ENCODE measurements at places on chromosomes 12 and 14. TPM values are rescaled to one million over a fixed set of nuclear protein-coding genes. Genes with fewer than 3 reads are reported as not detected.

GRCh38 chr14:52846591-52846990, 55.2 kb upstream of the GNPNAT1 start:
- no peaks in the 10 kb centered on the region for H3K27me3 ChIP-seq
- H3K4me3 ChIP-seq = no peak overlapping the region
- peaks cover 14% of the 10 kb centered on the region for H3K4me1 ChIP-seq
- no peak for DNase-seq
- H3K36me3 ChIP-seq = no peaks in the 10 kb centered on the region
- no peak overlapping the region for H3K27ac ChIP-seq

DNA sequence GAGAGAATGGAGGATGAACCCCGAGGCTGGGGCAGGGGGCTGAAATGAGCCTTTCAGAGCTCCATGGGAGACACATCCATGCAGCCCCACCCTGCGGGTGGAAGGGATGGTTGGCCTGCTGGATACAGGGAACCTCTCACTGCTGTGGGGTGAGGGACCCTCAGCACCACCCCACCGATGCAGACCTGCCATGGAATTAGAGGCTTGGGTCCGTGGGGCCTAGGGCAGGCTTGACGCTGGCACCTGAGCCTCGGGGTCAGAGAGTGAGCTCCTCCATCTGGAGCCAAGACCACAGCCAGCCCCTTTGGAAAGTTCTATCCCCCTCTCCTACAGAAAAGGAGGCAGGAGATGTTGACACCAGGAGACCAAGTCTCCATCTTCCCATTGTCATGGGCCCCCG, 7.4 kb upstream of the KRT74 start:
- H3K4me1 ChIP-seq = no peaks in the 10 kb centered on the region
- H3K4me3 ChIP-seq = no peak overlapping the region
- H3K36me3 ChIP-seq = no peaks in the 10 kb centered on the region
- H3K27me3 ChIP-seq = no peaks in the 10 kb centered on the region
- H3K27ac ChIP-seq = no peak overlapping the region

The GSG1 gene
- not detected for total RNA-seq

GRCh38 chr14:29955087-29955486, 27.4 kb upstream of the PRKD1 start:
- no peak overlapping the region for H3K4me3 ChIP-seq
- no peaks in the 10 kb centered on the region for H3K36me3 ChIP-seq
- H3K27ac ChIP-seq = no peak overlapping the region
- no peaks in the 10 kb centered on the region for H3K27me3 ChIP-seq

- no peaks in the 10 kb centered on the region for H3K27me3 ChIP-seq
- H3K4me3 ChIP-seq = no peak overlapping the region
- no peaks in the 10 kb centered on the region for H3K36me3 ChIP-seq
- no peak for DNase-seq
- H3K4me1 ChIP-seq = no peaks in the 10 kb centered on the region
- H3K27ac ChIP-seq = no peak overlapping the region
Measured at GRCh38 chr12:2208837-2209635, 156.2 kb downstream of the CACNA1C start.

DNA sequence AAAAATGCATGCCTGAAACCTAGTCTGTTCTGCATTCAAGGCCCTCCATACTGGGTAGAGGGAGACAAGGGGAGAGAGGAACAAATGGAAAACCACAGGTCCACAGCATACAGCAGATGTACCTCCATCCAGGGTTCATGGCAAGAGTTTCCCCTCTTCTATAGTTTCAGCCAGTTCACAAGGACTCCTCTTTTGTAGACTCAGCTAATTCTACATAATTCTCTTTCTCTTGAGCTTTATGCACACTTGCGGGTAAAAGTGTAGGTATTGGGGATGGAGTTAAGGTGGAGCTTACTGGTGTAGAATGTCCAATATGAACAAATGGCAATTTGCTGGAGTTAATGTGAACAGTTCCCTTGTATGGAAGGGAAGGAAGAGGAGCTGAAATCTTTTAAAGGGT, 23.4 kb downstream of the G2E3 start:
- H3K36me3 ChIP-seq = peaks cover 13% of the 10 kb centered on the region
- no peak for DNase-seq
- H3K27me3 ChIP-seq = no peaks in the 10 kb centered on the region
- H3K4me1 ChIP-seq = no peaks in the 10 kb centered on the region

GRCh38 chr12:100508751-100509150, 35.1 kb downstream of the NR1H4 start:
- no peak overlapping the region for H3K4me3 ChIP-seq
- H3K4me1 ChIP-seq = no peaks in the 10 kb centered on the region
- H3K27ac ChIP-seq = no peak overlapping the region
- no peaks in the 10 kb centered on the region for H3K27me3 ChIP-seq
- H3K36me3 ChIP-seq = no peaks in the 10 kb centered on the region

GRCh38 chr14:91732439-91732838, 553 bp upstream of the CATSPERB start:
- H3K4me1 ChIP-seq = no peaks in the 10 kb centered on the region
- H3K36me3 ChIP-seq = no peaks in the 10 kb centered on the region
- H3K27ac ChIP-seq = no peak overlapping the region
- no peak overlapping the region for H3K4me3 ChIP-seq

DNA sequence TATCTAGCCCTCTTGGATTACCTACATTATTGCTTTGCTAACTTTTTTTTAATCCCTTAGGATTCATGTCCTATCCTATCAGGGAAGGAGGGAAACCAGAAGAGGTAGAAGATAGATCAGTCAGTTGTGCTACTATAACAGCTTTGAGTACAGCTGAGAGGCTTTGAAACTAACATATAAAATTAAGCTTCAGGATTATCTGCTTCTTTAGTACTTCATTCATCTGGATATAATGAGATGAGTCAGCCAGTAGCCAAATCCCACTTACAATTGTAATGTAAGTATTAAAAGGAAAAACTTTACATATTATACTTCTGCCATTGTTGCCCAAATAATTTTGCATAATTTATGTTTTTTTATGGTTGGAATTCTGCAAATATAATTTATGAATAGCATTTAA, 33.4 kb upstream of the ANO6 start:
- no peak for DNase-seq
- no peak overlapping the region for H3K4me3 ChIP-seq
- no peaks in the 10 kb centered on the region for H3K27me3 ChIP-seq

DNA sequence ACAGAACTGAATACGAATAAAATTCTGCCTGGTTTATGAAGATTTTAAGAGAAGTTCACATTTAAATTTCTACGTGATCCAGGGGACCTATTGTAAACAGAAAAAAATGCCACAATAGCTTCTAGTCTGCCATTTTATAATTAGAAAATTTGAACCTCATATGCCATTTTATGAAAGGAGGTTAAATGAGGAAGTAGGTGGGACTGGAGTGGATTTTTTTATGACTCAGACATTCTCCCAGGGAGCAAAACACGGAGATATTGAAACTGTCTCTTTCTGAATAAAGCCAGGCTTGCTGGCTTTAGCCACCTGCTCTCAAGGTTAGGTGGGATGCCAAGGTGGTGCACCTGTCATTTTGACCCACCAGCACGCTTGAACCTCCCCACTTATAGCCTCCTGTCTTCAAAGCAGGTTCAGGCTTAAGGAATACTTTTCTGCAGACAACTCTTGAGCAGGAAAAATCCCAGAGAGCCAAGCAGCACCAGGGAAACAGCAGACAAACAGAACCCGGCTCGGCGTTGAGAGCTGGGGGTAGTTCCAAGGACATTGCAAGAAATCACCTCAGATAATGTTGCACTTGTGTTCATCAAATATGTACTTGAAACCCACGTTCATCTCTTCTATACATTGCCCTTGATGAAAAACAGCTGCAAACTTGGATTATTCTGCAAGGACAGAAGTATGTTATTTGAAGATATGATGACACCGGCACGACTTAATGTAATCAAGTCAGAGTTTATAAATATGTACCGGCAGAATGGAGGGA, 203.7 kb downstream of the PPM1H start:
- no peaks in the 10 kb centered on the region for H3K27me3 ChIP-seq
- no peaks in the 10 kb centered on the region for H3K36me3 ChIP-seq
- no peak overlapping the region for H3K27ac ChIP-seq
- DNase-seq = no peak
- no peak overlapping the region for H3K4me3 ChIP-seq

- no peaks in the 10 kb centered on the region for H3K36me3 ChIP-seq
- no peaks in the 10 kb centered on the region for H3K4me1 ChIP-seq
- H3K27ac ChIP-seq = peak overlapping the region; percentile 57
- peaks cover 27% of the 10 kb centered on the region for H3K27me3 ChIP-seq
- no peak overlapping the region for H3K4me3 ChIP-seq
Measured at GRCh38 chr14:61266891-61267740, 14.0 kb downstream of the TMEM30B start.

DNA sequence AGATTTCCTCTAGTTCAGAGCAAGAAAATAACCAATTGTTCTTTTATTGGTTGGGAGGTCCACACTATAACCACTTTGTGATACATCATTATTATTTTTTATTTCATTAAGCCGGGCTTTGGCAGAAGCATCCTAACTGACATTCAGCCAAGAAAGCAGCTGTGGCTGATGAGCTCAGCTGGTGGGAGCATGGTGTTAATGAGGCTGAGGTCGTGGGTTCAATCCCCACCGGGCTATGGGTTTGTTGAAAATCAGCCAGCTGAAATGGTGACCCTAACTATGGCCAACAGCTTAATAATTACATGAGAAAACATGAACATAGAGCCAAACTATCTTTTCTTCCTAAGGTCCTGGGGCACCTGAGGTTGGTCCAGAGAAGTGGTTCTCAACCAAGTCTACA, 378.2 kb downstream of the GLT1D1 start:
- H3K4me1 ChIP-seq = no peaks in the 10 kb centered on the region
- no peak for DNase-seq
- H3K4me3 ChIP-seq = no peak overlapping the region
- no peaks in the 10 kb centered on the region for H3K27me3 ChIP-seq
- H3K36me3 ChIP-seq = no peaks in the 10 kb centered on the region

GRCh38 chr12:128825835-128826234, 2.1 kb upstream of the SLC15A4 start:
- no peak overlapping the region for H3K27ac ChIP-seq
- H3K27me3 ChIP-seq = no peaks in the 10 kb centered on the region

DNA sequence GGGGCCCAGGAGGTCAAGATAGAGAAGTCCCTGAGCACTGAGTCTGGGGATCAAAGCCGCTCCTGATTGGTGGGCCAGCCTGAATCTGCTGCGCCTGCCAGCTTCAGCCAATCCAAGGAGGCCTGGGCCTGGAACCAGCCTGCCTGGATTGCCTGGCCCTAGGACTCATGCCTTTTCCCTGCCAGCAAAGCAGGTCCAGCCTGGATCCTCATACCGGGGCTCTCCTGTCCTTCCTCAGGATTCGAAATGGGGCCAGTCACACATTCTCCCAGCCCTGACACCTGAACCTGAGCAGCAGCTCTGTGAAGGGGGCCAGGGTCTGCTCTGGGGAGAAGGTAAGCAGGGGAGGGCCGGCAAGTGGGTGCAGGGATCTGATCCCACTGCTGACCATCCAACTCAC, 81.9 kb downstream of the NINJ2 start:
- H3K27me3 ChIP-seq = no peaks in the 10 kb centered on the region
- H3K27ac ChIP-seq = no peak overlapping the region
- no peak overlapping the region for H3K4me3 ChIP-seq

The NOS1 gene
- total RNA-seq = 6.9 TPM

GRCh38 chr14:64515053-64515452, 10.5 kb downstream of the ZBTB1 start:
- no peaks in the 10 kb centered on the region for H3K27me3 ChIP-seq
- H3K4me1 ChIP-seq = peaks cover 41% of the 10 kb centered on the region
- no peak for DNase-seq
- no peak overlapping the region for H3K4me3 ChIP-seq
- H3K36me3 ChIP-seq = no peaks in the 10 kb centered on the region

Data from tibial nerve (tissue), 4 donors.